ENCODE measurements at places on chromosomes 1 and 21. TPM values are rescaled to one million over a fixed set of nuclear protein-coding genes. Genes with fewer than 3 reads are reported as not detected.

- DNase-seq: no peak
These were observed 47.4 kb upstream of the DOCK7 start for GRCh38 chr1:62735491-62736171.

- peak; percentile 87 for DNase-seq
These were observed 161.4 kb downstream of the SLC35F3 start for GRCh38 chr1:234065794-234066447.

GRCh38 chr1:208149776-208150514, 94.2 kb downstream of the PLXNA2 start:
- peak; percentile 67 for DNase-seq

The NHLH1 gene
- total RNA-seq: not detected

The ETV3L gene
- total RNA-seq: not detected
